ENCODE measurements at places on chromosomes 2 and 18. TPM values are rescaled to one million over a fixed set of nuclear protein-coding genes. Genes with fewer than 3 reads are reported as not detected.

RNF144A gene
- 57.5 TPM for total RNA-seq

SLC16A14 gene
- 0.58 TPM for total RNA-seq

DPP10 gene
- total RNA-seq = not detected

GALR1 gene
- total RNA-seq = not detected

TBC1D8 gene
- total RNA-seq = 2.6 TPM

Data from activated naive CD4-positive, alpha-beta T cell treated with anti-CD3 and anti-CD28 coated beads, Interleukin-2, amount 50 U/mL, for 72 hours (primary cell).